ENCODE measurements at places on chromosomes 13 and 19. TPM values are rescaled to one million over a fixed set of nuclear protein-coding genes. Genes with fewer than 3 reads are reported as not detected.

- DNase-seq: no peak
These were observed 877.2 kb upstream of the PCDH20 start for GRCh38 chr13:62292714-62293480.

Gene MAG
- not detected for polyA plus RNA-seq

DNA sequence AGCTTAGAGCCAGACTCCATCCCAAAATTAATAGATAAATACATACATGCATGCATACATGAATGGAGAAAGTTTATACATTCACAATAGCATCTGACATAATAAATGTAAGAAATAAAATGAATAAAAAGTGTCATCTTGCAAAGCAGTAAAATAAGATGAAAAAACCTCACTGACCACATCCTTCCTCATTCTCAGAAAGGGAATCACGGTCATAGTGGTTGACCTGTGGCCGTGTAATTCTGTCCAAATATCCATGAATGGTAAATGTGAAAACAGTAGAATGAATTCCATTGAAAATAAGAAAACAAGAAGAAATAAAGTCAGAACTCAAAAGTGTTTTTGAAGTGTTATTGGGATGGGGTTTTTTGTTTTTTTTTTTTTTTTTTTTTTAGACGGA lies 9.8 kb upstream of the CDC42EP5 start:
- no peak for DNase-seq

Gene ZDHHC20
- 51.7 TPM for polyA plus RNA-seq

DNA sequence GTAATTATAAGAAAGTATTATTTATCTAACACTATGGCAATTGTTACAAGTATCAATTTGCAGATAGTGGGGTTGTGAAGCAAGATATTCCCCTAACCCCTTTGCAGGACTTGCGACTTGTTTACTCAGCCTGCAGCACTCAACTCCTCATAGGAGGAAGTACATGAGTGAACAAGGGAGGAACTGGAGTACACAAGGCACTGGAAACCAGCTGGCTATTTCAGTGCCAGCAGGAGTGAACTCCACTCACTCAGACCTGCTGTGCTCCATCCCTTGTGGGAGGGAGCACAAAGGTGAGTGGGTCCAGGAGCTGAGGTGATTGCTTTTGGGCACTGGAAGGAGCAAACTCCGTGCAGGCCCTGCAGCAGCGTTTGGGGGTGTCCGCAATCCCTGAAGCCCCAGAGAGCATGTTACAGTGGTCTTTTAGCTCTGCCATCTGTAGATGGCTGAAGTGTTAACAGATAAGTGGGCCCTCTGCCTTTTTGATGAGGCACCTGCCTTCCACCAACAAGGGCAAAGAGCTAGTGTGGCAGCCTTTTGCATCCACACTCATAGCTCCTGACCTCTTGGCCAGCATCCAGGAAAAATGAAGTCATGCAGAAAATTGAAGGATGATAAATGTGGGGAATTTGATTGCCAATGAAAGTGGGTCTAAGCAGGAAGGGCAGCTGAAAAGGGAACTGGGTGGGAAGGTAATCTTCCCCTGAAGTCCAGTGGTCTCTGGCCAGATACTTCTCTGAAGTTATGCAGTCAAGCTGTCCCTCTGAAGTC lies 802.2 kb upstream of the MIR17HG start:
- DNase-seq: no peak

DNA sequence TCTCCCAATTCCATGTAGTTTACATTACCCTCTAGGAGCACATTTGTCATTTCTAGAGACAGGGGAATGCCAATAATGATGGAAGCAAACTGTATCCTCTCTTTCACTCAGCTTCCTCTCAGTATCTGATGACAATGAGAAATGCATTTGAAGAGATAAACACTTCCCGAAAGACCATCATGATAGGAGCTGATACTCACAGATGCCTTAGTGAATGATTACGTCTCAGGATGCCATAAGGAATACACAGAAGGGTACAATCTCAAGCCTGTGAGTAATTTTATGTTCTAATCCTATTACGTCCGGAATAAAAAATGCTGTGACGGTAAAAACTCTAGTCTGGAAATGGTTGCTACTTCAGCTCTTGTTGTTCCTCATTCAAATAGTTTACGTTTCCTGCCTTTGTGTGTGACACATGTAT lies 663.8 kb upstream of the MIR17HG start:
- no peak for DNase-seq

DNA sequence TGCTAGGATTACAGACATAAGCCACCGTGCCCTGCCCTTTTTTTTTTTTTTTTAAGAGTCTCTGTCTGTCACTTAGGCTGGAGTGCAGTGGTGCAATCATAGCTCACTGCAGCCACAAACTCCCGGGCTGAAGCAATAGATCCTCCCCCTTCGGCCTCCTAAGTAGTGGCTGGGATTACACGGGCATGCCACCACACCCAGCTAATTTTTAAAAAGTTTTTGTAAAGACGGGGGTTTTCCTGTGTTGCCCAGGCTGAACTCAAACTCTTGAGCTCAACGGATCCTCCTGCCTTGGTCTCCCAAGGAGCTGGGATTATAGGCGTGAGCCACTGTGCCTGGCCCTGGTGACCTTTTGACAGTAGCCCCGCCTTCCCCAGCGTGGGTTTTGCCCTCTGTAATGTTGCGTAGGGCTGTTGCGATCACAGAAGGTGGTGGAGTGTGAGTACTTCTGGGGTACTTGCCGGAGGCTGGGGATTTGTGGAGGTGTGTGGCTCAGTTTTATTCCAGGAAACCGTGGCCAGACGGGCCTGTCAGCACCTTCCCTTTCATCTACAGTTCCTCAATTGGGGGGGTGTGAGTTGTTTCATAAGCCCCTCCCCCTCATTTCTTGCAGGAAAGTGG lies 11.6 kb upstream of the RETN start:
- no peak for DNase-seq

DNA sequence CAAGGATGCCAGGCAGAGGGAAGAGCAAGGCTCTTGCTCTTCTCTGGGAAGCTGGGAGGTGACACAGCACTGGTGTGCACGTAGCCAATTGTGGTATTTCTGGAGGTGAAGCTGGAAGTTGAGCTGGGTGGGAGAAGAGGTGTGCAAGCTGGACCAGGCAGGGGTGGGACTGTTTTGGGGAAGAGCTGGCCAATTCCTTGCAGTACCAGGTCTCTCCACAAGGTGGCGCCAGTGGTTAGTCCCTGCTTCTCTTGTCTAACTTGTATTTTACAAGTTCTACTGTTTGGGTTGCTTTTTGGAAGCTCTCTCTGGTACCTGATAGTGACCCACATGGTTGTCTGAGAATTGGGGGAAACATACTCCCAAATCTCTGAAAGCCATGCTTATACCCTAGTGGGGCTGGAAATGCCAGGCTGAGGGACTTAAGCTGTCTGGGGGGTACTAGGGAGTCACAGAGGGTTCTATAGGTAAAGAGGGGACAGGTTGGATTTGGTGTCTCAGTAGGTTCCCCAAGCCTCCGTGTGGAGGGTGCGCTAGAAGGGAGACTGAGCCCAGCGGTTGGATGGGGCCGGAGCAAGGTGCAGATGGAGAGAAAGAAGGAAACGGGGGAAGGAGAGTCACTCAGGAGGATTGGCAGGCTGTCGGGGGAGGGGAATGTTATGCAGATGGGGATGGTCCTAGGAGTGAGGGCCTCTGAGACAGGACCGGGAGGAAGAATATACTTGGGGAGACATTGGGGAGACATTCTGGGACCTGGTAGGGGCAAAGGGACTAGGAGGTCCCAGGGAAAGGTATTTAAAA lies 3.0 kb downstream of the HPN start:
- no peak for DNase-seq

- DNase-seq: no peak
These were observed 599 bp downstream of the C19orf12 start for GRCh38 chr19:29714371-29714952.

Gene PPM1N
- polyA plus RNA-seq: 0.52 TPM

DNA sequence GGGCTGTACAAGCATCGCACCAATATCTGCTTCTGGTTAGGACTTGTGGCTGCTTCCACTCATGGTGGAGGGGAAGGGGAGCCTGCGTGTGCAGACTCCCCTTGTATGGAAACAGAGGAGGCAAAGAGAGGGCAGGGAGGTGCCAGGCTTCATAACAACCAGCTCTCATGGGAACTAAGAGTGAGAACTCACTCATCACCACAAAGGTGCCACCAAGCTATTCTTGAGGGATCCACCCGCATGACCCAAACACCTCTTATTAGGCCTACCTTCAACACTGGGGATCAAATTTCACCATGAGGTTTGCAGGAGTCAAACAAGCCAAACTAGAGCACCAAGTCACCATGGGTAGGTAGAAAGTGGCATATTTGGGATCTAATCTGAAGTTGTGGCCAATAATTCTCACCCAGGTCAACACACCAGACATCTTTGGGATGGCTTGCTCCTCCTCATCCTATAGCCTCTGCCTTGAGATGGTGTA lies 46.4 kb downstream of the RUBCNL start:
- DNase-seq: no peak

DNA sequence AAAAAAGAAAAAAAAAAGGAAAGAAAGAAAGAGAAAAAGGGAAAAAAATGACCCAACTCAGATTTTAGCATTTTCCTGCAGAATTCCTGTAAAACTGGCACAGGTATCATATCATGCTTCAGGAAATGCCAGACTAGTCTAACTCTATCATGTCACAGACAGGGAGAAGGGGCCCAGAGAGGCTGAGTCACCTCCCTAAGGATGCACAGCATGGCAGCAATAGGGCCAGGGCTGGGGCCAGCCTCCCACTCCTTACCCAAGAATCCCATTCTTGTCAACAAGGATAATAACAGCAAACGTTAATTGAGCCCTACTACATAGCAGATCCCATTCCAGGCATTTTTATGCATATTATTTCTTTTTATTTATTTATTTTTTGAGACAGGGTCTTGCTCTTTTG lies 8.5 kb downstream of the GPR4 start:
- no peak for DNase-seq

DNA sequence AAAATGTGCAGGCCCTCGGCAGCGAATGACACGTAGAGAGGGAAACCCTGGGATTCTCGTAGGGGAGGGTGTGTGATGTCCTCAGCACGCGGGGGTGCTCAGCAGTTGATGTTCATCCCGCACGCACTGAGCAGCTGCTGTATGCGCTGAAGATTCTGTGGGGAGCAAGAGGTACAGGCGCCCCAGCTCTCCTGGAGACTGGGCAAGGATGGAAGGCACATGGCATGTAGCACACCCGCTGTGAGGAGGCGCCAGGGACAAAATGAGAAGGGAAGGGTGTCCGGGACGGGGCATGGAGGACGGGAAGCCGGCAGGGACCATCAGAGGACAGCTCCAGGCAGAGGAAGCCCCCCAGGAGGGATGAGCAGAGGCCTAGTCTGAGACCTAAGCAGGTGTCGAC lies 15.4 kb downstream of the ATP11A start:
- no peak for DNase-seq

DNA sequence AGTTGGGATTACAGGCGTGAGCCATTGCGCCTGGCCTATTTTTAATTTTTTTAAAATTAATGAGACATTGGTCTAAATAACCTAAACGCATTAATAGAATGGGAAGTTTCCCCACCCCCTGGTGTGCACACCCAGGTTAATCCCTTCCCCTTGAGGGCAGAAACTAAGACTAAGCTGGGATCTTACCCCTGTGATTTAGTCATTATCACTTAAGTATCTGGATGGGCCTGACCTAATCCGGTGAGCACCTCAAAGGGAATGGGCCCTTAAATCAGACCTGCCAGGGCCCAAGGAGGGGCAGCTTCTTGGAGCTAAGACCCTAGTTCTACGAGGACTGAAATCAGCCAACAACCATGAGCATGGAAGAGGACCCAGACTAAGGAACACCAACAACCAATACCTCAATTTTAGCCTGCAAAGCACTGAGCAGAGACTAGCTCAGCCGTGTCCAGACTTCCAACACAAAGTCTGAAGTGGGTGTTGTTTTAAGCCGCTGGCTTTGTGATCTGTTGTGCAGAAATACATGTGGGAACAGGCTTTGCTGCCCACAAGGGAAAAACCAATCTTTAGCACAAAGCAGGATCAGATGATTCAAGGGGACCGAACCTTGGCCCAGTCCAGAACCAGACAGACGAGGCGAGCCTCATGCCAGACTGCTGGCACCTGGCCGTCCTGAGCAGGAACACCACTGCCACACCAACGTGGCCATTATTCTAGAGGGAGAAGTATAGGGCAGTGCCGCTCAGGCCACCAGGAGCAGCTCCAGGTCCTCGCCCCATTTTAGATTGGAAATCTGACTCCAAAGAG lies 7.1 kb downstream of the UBE2S start:
- no peak for DNase-seq

- DNase-seq: no peak
These were observed 112.4 kb upstream of the RNF113B start for GRCh38 chr13:98289339-98289945.

Gene DCLK1
- polyA plus RNA-seq: 89.8 TPM

DNA sequence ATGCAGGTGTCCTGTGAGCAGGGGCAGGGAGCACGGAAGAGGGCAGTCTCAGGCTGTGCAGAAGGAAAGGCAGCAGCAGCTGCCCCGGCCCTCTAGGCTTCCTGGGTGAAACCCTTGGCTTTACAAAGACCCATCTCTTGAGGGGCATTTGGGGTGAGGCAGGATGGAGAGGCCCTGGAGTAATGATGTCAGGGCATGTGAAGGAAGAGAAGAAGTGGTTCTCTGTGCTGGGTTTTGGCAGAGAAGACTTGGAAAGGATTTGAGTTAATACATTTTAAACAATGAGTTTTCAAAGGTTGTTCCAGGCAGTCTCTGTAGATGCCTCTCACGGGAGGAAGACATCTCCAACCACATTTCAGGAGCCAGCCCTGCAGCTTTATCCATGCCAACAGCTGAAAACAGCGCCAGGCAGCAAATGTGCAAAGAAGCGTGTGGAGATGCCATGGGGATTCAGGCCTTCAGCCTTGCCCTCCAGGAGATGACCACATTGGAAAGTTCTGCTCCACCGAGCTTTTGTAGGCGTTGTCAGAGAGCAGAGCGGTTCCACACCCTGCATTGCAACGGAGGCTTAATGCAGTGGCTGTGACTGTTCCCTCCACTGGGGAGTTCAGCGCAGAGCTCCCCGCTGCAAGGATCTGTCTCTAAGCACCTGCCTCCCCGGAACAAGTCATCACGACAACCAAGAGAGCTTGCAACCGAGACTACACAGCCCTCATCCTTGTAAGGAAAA lies 322.8 kb downstream of the UQCRFS1 start:
- DNase-seq: no peak

Measured in muscle of arm (tissue), 14 donors.